ENCODE measurements at places on chromosomes 3 and 15.

- no peak for DNase-seq
Observed at GRCh38 chr3:17087509-17087908, 202.8 kb downstream of the PLCL2 start.

DNA sequence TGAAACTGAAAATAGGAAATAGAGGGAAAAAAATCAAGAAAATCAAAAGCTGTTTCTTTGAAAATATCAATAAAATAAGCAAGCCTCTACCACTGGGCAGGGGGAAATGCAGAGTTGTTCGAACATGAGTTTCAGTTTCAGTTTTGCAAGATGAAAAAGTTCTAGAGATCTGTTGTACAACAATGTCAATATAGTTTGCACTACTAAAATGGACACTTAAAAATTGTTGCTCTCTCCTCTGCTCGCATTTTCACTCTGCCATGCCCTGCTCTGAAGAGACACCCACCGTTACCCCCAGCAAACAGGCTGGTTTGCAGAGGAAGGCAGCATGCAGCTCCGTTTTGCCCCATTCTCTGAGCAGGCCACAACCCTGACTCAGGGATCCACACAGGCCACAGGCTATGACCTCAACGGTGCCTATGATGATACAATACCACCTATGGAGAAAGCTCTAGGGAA is 64.5 kb downstream of the ZNF148 start:
- DNase-seq = no peak

DNA sequence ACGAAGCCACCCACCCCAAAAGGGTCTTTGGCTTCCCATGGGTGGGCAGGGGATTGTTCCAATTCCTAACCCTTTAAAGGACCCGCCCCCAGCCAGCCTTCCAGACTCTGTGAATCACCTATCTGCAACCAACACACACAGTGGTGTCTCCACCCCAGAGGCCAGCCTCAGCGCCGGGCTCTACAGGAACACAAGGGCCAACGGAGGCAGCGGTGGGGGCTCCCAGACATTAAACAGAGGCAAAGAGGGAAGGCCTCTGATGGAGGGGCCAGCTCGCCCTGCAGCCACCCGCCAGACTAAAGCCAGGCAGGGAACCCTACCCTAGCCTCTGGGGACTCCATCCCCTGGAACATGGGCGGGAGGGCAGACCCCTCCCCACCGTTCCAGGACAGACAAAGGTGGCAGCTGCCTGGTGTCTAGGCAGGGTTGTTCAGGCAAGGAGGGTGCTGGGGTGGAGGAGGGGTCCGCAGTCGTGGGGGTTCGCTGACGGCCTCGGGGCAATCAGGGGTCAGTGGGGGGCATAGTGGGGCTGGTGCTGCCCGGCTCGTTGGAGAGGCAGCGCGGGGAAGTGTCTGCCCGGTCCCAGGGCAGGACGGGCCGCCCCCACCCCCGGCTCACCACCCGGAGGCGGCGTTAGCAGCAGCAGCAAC is 448 bp downstream of the SHISA5 start:
- DNase-seq = peak; percentile 55

DNA sequence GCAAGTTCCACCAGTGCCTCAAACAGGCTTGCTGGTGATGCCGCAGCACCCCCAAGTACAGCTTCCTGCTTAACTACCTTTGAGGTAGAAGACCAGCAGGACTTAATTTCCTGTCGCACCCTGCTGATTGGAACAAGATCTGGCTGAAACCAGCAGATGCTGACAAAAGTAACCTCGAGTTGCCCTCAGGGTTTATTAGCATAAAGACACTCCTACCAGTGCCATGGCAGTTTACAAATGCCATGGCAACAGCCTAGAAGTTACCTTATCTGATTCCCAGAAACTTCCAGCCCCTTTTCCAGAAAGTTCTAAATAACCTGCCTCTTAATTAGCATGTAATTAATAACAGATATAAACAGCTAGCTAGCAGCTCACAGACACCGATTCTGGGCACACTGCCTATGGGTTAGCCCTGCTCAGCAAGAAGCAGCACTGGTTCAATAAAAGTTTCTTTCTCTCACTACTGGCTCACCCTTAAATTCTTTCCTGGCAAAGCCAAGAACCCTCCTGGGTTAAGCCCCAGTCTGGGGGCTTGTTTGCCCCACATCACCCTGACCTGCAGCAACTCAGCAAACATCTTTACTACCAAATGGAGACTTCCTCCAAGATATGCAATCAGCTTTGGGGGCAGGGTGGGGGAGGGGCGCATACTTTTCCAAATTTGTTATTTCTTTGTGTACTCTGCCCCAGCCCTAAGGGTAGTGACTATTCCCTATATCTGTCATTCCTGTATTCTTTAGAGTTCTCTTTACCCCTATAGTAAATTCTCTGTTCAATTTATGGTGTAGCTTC is 54.2 kb downstream of the MAP4 start:
- peak; percentile 14 for DNase-seq

DNA sequence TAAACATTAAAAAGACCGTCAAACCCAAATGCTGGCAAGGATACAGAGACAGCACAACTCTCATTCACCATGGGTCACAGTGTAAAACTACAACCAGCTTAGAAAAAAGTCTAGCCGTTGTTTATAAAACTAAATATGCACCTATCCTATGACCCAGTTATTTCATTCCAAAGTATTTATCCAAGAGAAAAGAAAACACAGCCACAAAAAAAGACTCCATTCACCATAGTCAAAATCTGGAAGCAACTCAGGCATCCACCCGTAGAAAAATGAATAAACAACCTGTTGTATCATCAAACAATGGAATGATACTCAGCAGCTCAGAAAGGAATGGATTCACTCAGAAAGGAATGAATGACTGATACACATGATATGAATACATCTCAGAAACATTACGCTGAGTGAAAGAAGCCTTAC is 28.6 kb downstream of the PLD1 start:
- DNase-seq = peak; percentile 31

- DNase-seq = peak; percentile 57
Observed at GRCh38 chr3:194364652-194365434, 4.7 kb downstream of the LRRC15 start.

DNA sequence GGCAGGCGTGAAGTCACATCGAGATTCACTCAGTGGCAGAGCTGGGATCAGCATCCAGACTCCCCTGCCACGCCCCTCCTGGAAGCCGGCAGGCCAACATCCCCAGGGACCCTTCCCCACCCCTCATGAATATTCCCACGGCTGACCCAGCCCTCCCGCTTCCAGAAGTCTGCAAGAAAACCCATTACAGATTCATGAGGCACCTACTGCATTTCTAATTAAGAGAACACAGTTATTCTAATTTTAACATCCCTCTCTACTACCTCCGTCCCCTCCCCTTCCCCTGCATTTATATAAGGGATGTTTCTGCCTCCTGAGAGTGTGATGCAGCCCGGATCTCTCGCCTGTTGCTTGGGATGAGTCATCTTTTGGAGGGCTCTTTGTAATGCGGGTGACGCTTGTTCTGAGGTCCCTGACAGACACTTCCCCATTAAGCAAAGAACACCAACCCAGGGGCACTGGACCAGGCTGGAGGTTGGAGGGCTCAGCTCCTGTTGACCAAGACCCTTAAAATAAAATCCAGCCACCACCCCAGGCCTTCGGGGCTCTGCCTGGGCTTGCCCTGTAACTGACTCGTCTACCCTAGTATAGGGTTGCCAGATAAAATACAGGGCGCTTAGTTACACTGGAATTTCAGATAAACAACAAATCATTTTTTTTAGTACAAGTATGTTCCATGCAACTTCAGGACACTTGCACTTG is 118.7 kb downstream of the NUP210 start:
- DNase-seq = peak; percentile 79

DNA sequence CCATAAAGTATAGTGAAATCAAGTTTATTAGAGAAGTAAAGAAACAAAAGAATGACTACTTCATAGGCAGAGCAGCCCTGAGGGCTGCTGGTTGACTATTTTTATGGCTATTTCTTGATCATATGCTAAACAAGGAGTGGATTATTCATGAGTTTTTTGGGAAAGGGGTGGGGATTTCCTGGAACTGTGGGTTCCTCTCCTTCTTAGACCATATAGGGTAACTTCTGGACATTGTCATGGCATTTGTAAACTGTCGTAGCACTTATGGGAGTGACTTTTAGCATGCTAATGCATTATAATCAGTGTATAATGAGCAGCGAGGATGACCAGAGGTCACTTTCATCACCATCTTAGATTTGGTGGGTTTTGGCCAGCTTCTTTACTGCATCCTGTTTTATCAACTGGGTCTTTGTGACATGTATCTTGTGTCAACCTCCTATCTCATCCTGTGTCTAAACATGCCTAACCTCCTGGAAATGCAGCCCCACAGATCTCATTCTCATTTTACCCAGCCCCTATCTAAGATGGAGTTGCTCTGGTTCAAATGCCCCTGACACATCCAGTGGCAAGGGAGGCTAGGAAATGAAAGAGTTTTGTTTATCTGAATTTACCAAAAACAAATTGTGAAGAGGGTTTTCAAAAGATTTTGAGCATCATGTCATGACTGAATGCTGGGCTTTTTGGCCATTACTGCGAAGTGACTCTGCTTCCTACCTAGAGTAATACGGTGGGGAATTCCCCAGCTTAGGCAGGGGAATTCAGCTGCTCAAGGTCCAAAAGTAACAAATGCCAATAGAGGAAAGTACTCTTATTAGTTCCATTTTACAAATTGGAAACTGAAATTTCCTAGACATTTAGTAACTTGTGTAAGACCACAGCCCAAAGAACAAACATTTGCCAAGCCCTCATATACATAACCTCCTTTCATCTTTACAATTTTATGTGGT is 6.2 kb upstream of the SPSB4 start:
- no peak for DNase-seq

GRCh38 chr15:32838820-32839219 is 121.0 kb downstream of the GREM1 start:
- DNase-seq = peak; percentile 64

DNA sequence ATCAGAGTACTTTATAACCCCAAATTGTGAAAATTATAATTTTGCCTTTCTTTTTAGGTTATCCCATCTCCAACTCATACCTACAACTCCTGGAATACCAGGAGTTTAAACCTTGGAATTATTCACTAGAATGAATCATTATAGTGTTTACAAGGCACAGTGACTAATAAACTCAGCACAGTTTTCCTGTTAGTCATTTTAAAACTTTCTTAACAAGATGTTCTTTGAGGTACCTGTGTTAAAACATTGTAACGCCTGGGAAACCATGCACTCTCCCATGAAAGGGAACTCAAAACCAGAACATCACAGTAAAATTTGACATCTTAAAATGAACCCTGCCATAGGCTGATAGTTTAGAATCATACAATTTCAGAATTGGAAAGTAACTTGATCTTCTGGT is 132.4 kb upstream of the OSTN start:
- peak; percentile 45 for DNase-seq

DNA sequence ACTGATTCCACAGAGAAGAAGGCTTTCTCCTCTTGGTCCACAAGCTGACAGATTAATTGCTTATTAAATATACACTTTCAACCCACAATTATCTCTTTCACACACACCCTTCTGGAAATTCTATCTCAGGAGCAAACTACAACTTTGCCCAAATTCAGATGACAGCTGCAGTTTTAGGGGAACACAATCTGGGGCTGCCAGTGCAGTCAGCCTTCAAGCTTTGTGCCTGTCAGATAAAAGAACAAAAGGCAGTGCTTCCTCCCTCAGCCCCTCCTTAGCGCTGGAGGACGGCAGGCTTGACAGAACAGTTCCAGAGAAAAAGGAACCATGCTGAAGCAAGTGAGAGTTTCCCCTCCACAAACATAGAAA is 99.6 kb downstream of the TMCC1 start:
- no peak for DNase-seq

DNA sequence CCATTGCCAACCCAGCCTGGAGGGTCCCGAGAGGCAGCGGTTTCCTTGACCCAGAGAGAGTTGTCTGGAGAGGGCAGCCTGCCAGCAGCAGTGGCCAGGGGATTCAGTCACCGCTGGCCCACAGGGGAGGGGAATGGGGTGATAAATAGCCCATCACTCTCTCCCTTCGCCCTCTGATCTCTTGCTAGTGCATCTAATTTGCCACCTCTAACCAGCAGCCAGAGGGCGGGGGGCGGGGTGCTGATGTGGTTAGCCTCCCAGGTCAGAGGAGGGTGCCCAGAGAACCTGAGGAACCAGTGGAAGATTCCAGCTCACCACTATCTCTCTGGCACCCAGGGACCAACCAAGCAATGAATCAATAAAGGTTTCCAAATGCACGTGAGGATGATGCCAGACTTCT is 35.1 kb upstream of the SLC6A11 start:
- DNase-seq = no peak

GRCh38 chr15:49901996-49902684 is 216.9 kb downstream of the ATP8B4 start:
- peak; percentile 91 for DNase-seq

GRCh38 chr15:58227706-58228543 is 89.7 kb downstream of the AQP9 start:
- peak; percentile 89 for DNase-seq

DNA sequence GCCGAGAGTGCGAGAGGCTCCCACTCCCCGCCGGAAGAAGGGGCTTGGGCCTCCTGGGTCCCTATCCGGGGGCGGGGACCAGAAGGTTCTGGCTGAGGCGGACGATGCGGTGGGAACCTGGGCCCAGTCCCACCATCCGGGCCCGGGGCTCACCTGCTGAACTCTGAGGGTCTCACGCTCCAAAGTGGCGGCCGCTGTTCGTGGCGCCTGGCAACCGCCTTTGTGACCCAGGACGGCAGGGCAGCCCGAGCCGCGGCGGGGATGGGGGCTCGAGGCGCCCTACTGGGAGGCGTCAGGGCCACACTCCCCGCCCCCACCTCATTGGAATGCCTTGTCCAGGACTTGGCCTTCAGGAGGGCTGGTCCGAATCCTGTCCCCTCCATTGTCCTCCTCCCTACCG is at the start of gene FANCD2OS:
TSS of gene FANCD2OS (minus strand) at position 165 of the 400 bp plus-strand sequence. CDS start 3,481 bp downstream, outside the sequence.
- no peak for DNase-seq

- DNase-seq = no peak
Observed at GRCh38 chr3:72289692-72290071, 504.7 kb upstream of the PROK2 start.

GRCh38 chr3:41997702-41998550 is 36.0 kb upstream of the ULK4 start:
- DNase-seq = peak; percentile 37

DNA sequence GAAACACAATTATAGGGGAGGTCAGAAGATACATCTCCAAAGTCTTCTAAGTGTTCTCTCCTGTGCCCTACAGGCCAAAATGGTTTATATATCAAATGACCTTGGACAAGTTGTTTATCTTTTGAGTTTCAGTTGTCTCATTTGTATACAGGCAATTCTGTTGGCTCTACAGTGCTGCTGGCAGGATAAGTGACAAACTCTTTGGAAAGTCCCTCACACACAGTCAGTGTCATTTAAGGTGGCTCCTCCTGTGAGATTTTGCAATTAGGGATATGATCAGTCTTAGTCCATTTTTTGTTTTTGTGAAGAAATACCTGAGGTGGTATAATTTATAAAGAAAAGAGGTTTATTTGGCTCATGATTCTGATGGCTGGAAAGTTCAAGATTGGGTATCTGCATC is 1035.8 kb upstream of the CFAP20DC start:
- no peak for DNase-seq

GRCh38 chr15:41937568-41937923 is 34.8 kb downstream of the EHD4 start:
- DNase-seq = no peak
